ENCODE measurements at places on chromosomes 2 and 18.

- DNase-seq: no peak
Measured at GRCh38 chr2:120710256-120710655, 25.4 kb upstream of the GLI2 start.

GRCh38 chr18:11288401-11288800, 139.0 kb upstream of the PIEZO2 start:
- no peak for DNase-seq

GRCh38 chr18:12625241-12625640, 32.7 kb downstream of the SPIRE1 start:
- no peak for DNase-seq

- DNase-seq: no peak
Measured at GRCh38 chr2:10957391-10957790, 45.7 kb downstream of the KCNF1 start.

DNA sequence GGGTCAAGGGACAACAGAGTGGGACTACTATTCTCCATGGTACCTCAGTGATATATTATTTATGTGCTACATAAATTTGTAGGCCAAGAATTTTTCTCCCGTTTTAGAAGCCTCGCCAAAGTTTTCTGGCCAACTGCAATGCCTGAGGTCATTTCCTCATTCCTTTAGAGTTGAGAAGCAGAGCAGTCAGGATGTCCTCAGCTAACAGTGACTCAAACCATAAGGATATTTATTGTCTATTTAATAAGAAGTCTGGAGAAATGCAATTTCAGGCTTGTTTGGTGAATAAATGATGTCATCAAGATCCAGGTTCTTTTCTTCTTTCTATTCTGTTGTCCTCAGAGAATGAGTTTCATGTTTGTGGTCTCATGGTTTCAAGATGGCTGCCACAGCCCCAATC, 91.0 kb downstream of the ADCYAP1 start:
- DNase-seq: no peak

DNA sequence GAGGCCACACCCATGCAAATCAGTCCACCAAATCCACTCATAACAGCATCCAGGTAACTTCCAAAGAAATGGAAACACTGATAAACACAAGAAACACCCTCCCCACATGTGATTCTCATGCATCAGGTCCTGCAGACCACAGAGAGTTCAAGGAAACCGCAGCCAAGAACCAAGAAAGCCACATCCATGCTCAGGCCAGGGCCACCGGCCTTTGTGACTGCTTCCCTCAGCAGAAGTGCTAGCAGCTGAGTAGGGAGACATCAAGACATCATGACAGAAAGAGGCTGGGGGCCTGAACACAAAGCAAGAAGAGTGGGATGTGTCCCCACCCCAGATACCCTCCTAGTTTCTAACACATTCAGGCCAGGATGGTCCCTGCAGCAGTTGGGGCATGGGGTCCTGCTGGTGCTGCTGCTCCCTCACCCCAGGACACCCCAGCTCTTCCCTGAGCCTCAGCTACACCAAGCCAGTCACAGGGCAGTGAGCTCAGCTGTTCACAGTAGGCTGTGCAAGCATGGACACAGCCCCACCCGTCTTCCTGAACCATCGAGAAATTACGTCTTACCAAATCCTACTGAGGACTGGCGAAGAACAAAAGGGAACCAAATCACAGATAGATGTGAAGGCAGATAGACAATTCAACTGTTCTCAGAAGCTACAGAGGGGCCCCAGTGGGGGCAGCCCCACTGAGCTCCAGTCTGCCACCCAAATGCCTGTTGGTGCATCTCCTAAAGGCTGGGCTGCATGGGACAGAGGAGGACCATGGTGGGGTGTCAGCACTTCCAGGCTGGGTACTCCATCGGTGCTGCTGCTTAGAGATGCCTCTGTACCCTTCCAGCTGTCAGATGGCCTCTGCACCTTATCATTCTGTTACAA, 60.9 kb downstream of the HDAC4 start:
- DNase-seq: no peak

GRCh38 chr18:69172046-69172445, 228.6 kb upstream of the DOK6 start:
- DNase-seq: no peak

DNA sequence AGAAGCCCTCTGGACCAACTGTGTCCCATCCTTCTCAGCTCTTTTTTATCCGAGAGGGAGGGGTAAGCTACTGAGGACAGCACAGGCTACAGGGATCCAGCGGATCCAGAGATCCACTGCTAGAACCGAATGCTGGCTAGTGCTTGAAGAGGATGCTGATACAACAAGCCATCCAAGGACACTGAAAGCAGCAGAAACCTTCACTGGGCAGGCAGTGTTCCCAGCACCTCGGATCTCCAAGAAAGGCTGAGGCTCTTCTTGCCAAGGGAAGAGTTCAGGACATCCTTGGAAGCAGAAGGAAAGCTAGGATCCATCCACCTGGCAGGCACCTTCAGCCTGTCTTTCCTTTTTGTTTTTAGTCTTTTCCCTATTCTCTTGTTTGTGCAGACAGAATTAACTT, 13.2 kb upstream of the FHOD3 start:
- DNase-seq: no peak

DNA sequence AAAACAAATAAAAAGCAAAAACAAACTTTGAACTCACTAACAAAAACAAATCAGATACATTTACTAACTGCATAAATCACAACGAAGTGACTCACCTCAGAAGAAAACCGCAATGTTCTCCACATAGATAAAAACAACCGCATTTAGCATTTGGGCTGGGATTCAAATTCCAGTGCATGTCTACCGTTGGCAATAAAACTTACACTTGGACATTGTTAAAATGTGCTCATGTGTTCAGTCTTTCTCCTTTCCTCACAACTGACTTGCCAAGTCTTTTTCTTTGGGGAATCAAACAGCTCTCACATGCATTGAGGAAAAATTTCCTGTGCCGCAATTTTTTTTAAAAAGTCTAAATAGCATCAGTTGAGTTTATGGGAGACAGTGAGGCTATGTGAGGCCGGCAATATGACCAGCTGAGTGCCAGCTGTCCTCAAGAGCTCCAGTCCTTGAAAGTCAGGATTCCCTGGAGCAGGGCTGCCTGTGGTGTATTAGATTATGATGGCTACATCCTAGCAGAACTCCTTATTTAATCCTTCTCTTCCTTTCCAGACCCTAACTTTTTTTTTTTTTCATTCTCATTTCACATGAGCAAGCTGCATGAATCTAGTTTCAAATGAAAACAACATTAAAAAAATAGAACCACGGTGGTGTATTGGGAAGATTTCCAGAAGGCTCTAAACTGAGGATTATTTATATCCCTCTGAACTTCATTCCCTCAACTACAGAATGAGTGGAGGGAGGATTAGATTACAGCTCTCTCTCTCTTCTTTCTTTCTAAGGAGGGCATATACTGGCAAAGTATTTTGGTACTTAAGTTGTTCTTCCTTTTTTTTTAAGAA, 70.2 kb upstream of the MEIS1 start:
- DNase-seq: no peak

GRCh38 chr2:216289470-216289869, 82.8 kb downstream of the MARCHF4 start:
- DNase-seq: no peak

DNA sequence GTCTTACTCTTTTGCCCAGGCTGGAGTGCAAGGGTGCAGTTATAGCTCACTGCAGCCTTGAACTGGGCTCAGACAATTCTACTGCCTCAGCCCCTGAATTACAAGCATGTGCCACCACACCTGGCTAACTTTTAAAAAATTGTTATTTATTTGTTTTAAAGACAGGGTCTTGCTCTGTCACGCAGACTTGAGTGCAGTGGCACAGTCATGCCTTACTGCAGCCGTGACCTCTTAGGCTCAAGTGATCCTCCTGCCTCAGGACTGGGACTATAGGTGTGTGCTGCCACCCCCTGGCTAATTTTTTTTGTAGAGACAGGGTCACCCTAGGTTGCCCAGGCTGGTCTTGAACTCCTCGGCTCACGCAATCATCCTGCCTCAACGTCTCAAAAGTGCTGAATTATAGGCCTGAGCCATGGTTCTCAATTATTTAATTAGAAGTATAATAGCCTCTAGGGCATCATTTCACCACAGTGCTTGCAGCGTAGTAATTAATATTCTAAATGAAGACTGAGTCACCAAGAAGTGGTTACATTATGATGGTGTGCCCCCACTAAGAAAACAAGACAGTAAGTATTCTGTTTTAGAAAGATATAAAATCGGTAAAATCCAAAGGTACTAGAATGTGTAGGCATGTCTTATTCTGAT, 69.6 kb downstream of the EML4 start:
- DNase-seq: peak; percentile 61

GRCh38 chr2:53843595-53843994, 16.2 kb downstream of the GPR75 start:
- DNase-seq: peak; percentile 21

- DNase-seq: no peak
Measured at GRCh38 chr2:203654826-203655225, 51.6 kb upstream of the CD28 start.

GRCh38 chr2:23283653-23284052, 101.3 kb upstream of the KLHL29 start:
- no peak for DNase-seq

- no peak for DNase-seq
Measured at GRCh38 chr18:22974001-22974400, 40.9 kb downstream of the RBBP8 start.

DNA sequence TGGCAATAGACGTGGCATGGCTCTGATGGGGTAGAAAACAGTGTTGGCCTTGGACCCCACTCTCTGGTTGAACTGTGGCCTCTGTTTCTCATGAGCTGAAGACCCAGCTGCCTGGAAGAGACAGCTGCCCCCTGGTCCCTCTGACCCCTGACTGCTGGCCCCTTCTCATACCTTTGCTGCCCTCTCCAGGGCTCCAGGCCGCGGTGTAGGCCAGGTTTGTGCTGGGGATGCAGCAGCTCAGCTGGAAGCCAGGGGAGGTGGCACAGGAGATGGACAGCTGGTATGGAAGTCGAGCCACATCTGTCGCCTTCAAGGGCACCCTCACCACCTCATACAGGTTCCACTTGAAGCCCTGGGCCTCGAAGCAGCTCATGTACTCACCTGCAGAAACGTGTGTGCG, 31.7 kb upstream of the SELENOI start:
- DNase-seq: no peak

DNA sequence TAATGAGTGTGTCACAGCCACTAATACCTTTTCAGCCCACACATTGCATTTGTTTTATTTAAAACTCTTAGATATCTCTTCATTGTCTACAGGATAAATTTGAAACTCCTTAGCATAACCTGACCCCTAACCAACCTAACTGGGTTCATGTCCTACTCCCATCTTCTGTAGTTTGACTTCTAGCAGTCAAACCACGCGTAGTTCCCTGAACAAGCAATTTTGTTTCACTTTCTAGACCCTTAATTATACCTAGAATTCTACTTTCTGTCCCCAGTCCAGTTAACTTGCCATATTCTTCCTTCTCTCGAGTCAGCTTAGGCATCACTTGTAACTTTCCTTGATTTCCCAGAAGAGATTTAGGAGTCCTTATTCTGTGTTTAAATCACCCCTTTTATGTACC, 55.1 kb downstream of the RBBP8 start:
- DNase-seq: no peak

DNA sequence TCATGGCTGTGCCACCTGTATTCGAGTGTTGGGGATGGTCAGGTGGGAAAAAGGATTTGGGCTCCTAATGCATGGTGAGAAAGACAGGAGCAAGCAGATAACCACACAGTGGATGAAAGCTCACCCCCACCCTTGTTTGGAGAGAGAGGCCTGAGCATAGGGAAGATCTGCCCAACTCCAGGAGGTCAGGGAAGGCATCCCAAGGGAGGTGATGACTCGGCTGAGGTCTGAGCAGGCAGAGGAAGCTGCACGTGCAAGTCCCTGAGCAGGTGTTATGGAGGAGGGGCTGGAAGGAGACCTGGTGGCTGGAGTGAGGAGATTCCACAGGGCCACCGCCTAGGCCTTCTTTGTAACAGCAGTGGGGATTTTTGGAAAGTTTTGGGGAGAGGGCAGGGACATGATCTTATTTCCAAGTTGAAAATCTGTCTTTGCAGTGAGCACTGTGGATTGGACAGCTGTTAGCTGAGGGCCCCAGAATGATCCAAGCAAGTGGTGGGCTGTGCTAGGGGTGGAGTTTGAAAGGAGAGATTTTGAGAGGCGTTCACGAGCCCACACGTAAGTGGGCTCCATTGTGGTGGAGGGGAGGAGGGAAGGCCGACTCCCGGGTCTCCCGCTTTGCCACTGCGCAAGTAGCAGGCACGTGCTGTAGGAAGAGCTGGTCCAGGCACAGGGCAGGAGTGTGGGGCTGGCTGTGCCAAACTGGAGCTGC, 228.5 kb downstream of the GLI2 start:
- no peak for DNase-seq

GRCh38 chr2:6337472-6337820, 528.3 kb downstream of the CMPK2 start:
- no peak for DNase-seq

DNA sequence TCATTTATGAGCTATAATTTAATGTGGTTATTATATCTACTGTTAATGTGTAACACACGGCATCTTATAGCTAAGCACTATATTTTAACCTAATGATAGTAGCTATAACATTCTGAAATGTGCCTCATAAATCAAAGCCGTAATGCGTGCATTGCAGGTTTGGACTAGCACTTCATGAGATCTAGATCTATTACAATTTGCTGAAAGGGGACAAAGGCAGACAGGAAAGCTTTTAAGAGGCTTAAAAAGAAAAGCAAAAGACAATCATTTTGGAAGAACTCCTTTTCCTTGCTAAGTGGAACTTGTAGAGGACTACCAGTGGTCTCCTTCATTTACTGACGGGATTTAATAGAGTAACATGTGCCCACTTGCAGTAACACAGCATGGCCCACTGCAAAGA, 213.1 kb downstream of the NBAS start:
- DNase-seq: no peak

- DNase-seq: no peak
Measured at GRCh38 chr18:37611614-37612279, 46.1 kb upstream of the CELF4 start.

GRCh38 chr2:61144697-61145268, 17.2 kb upstream of the C2orf74 start:
- peak; percentile 96 for DNase-seq

GRCh38 chr2:152298754-152299153, 36.2 kb upstream of the FMNL2 start:
- no peak for DNase-seq

DNA sequence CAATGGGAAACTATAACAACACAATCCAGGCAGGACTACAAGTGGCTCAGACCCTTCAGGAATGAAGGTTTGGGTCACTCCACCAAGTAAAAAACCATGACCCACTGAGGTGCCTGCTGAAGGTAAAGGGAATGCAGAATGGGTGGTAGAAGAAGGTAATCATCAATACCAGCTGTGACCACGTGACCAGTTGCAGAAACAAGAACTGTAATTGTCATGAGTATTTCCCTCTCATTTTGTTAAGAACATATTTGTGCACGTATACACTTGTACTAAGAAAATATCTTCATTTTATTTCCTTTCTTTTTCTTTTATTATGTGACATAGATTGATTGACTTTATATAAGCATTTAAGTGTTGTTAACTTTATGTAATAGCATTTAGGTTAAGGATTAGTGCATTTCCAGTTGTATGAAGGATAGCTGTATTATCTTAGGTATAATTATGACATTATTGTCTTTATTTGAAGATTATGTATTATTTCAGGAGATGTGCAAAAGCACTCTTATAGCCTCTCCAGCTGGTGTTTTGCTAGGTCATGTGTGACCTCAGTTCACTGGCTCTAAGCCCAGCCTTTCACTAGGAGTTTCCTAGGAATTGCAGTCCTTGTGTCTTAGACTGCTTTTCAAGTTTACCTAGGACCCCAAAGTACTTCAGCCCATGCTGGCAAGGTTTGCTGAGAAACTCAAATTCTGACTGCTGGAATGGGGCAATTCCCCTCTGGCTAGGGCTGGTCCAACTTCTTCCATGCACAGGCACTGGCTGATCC, 125.7 kb upstream of the DPP10 start:
- DNase-seq: no peak

All from hematopoietic multipotent progenitor cell treated with erythropoietin and hydrocortisone succinate and interleukin-3 and kit ligand, for 8 days (in vitro differentiated cells).